ENCODE measurements at places on chromosomes 16 and 17.

DNA sequence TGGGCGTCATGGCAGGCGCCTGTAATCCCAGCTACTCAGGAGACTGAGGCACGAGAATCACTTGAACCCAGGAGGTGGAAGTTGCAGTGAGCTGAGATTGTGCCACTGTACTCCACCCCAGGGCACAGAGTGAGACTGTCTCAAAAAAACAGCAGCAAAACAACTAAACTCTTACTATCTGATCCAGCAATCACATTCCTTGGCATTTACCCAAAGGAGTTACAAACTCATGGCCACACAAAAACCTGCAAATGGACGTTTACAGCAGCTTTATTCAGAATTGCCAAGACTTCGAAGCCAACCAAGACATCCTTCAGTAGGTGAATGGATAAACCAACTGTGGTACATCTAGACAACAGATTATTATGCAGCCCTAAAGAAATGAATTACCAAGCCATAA is 4.0 kb downstream of the SIAH1 start:
- no peak for DNase-seq

DNA sequence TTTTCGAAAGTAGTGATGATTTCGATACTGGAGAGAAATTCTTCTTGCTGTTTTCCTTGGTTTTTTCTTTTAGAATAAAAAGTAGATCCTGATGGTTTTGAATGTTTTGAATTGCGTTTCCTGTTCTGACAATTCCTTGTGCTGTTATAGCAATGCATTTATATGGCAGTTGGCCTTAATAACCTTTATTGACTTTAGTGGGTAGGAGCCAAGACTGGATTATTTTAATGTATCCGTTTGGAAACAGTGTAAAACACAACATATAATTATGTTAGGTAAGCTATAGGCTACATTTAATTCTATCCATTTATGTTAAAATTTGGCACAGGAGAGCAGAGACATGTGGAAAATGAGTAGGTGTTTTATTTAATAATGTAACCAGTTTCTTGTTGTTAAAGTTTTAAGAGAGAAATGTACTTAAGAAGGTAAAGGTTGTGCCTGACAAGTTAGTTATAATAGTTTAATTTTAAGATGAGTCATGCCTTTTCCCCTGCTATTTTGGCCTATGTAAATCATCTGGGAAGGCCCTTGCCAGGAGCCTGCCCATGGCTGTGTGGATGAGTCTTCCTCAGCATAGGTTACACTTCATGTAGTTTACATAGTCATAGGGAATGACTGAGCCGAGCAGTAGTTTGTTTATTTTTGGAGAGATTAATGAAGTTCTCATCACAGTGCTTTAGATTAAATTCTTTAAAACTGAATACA is 189.9 kb downstream of the FTO start:
- DNase-seq, result no peak

DNA sequence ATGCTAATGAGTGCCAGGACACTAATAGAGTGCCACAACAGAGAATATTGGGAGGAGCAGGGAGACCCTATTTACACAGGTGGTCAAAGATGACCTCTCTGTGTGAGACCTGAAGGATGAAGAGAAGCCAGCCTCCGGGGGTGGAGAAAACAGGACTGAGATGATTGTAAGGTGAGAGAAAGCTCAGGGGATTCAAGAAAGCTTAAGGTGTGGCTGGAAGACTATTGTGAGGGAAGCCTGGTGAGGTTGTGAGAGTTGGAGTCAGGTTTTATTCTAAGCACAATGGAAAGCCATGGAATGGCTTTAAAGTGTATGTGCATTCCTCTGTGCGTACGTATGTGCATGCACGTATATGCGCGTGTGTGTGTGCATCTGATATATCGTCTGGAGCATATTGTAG is 10.4 kb upstream of the MARCHF10 start:
- DNase-seq, result no peak

DNA sequence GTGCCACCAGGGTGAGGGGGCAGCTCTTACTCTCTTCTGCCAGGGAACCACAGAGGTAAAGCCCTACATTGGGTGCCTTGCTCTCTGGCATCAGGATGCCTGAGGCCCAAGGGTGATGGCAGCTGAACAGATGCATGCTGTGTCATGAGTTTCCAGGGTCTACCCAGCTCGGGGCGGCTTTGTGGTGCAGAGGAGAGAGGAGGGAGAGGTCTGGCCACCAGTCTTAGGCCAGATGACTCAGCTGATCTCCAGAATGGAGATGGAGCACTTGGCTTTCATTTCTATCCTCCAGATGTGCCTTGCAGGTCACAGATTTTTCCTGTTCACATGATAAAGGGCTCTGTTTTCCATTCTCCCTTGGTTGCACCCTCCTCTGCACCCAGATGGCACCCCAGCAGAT is 23.6 kb upstream of the USP22 start:
- DNase-seq, result no peak

GRCh38 chr17:6506679-6507231 is 49.6 kb downstream of the PITPNM3 start:
- no peak for DNase-seq

DNA sequence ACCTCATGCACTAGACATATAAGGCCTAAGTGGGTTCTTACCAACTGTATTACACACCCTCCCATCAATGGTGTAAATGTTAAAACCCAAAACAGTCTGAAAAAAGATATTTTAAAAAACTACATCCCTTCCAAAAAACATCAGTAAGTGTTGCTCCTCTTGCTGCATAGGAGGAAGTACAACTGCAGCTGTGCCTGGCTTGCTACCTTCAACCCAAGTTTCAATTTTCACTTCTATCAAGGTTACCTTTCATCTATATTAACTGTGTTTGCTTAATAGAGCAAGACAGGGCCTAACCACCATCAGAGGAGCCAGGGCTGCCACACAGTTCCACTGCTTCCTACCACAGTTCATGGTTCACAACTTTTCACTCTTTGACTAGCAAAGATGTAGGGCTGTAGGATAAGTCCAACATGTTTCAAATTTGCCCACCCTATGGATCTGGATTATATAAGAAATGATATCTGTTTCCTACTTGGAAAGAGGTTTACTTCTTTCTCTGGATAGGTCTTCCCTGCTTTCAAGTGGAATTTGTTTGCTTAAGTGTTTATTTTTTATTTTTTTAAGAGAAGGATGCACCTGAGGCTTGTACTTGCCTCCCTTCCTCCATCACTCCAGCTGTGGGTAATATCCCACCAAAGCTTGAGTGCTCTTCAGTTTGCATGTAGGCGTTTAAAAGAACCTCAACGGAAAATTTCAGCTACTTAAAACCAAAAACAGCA is 56.7 kb downstream of the GRB7 start:
- no peak for DNase-seq

DNA sequence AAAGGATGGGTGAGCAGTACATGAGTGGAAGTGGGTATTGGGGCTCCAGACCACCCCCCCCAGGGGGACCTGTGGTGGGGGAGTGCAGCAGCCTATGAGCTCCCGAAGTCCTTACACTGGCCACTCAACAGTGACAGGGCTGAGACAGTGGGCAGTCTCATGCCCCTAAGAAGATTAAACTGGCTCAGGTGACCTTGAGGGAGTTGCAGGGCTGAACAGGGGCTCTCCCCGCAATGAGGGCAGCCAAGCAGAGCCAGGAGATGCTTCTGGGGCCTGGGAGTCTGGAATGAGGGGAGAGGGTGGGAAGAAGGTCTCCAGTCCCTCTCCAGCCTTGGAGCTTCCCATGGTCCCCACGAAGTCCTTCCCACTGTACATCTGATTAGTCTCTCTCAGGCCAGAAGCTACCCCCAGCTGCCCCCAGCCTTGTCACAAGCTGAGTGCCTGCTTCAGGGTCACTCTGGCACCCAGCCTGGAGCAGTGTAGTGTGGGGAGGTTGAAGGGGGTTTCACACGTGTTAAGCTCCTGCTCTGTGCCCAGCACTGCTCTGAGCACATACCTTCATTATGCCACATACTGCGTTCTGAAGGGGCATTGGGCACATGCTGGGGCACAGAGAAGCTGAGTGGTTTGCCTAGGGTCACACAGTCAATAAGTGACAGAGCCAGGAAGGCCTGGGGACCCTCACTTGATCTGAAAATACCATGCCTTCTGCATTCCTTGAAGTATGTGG is 1.0 kb upstream of the CDH16 start:
- DNase-seq, result no peak

GRCh38 chr17:7078711-7079110 is 1.3 kb downstream of the CLEC10A start:
- DNase-seq, result no peak

GRCh38 chr17:75633486-75634375 is 497 bp downstream of the SMIM5 start:
- peak; percentile 94 for DNase-seq

GRCh38 chr17:48840441-48840840 is 9.6 kb downstream of the CALCOCO2 start:
- no peak for DNase-seq

DNA sequence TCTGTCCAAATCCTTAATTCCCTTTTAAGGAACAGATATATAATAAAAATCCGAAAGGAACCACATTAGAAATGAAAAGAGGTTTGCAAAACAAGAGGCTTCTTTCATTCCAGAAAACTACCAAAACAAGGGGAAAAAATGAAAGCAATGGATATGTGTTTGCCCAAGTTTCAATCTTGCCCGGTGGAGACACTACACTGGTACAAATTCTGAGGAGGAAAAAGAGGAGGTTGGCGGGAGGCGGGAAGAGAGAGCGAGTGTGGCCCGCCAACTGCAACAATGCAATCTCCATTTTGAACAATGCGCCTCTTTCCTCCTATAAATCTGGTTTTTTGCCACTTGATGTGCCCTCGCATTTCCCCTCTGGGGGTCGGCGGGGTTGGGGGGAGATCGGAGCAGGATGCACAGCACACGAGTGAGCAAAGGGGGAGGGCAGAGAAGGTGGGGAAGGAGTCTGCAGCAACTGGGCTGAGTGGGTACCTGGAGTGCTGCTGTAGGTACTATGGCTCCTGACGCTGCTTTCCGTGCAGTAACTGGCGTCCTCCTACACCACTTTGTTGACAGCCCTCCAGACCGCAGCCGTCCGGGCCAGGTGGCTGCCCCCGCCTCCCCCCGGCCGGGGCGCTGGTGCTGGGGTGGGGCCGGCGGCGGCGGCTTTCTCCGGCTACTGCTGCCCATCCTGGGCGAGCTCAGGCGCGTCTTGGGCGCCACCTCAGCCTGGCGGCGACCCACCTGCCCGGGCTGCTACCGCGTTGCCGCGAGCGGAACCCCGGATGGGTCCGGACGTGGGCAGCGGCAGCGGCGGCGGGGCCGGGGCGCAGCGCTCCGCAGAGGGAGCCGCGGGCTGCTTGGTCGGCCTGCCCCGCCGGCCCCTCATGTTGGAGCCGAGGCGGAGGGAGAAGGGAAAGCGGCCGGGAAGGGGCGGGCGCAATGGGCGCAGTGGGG is 93.8 kb upstream of the PLEKHM1 start:
- DNase-seq, result peak; percentile 82

DNA sequence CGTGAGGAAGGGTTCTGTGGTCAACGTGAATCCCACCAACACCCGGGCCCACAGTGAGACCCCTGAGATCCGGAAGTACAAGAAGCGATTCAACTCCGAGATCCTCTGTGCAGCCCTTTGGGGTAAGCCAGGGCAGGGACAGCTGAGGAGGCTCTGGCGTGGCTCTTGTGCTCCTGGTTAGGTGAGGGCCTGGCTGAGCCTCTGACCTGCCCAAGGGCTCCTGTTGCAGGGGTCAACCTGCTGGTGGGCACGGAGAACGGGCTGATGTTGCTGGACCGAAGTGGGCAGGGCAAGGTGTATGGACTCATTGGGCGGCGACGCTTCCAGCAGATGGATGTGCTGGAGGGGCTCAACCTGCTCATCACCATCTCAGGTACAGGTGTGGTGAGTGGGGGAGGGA is 4.2 kb upstream of the C17orf107 start:
- DNase-seq, result no peak

DNA sequence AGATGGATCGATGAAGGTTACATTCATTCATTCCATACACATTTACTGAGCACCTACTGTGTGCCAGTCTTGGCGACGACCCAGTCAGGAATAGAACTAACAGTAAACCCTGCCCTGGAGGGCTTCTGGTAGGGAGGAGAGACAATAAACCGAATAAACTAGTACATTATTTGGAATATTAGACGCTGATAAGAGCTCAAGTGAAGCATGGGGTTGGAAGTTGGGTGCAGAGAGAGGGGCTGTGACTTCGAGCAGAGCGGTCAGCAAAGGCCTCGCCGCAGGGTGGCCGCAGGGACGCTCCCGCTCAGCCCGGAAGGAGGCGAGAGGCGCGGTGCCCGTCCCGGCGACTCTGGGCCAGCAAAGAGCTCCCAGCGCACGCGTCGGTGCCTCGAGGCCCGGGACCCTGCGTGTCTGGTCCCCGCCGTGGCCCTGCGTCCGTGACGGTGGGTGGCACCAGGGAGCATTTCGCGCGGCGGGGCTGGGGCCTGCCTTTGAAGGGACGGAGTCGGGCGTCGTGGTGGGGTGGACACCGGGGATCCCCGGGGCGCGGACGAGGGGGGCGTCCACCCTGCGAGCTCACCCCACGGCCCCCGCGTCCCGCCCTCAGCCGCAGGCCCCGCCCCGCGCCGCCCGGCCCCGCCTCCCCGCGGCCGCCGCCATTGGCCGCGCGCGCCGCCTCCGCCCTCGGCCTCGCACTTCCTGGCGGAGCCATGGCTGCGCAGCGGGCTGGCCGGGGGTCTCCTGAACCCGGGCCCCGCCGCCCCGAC is at the start of gene KLHL36:
Gene KLHL36 (plus strand): TSS at position 684 of the 767 bp plus-strand sequence. CDS start 2,357 bp downstream, outside the sequence.
- no peak for DNase-seq

DNA sequence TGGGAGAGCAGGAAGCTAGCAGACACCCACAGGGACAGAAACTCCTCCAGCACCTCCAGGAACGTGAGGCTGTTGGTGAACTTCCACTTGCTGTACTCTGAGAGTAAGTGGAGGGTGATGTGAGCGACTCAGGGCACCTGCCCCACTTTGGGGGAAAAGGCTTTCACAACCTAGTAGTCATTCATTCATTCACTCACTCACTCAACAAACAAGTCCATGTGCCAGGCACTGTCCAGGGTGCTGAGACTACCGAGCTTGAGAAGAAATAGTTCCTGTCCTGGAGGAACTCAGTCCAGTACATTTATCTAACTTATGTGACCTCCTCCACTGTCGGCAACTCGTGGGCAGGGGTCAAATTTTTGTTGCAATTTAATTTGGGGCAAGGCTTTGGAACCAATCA is 26.6 kb downstream of the LGALS9 start:
- no peak for DNase-seq

- DNase-seq, result no peak
These were observed 270.6 kb downstream of the FTO start for GRCh38 chr16:53974484-53975080.

GRCh38 chr16:89409161-89409711 is 81.1 kb downstream of the ANKRD11 start:
- DNase-seq, result no peak

DNA sequence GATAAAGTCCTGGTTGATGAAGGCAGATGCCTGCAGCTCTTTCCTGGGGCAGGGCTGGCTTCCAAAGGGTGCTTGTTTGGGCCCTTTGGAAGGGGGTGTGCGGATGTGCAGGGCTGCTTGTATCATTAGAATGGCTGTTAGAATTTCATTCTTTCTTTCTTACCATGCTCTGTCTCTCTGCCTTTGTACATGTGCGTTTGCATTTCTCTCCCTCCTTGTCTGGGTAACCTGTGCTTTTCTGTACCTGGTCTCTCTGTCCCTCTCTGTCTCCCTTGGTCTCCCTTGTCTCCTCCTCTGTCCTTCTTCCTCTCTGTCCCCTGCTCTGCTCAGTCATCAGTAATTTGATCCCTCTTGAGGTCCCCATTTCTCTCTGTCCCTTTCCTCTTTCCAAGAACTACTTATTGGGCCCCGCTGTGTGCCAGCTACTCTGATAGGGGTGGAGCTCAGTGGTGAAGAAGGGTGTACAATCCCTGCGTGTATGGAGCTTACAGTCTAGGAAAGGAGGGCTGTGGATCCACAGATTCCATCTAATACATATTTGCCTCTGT is 69.3 kb downstream of the PLCG2 start:
- no peak for DNase-seq

Measured in SK-N-DZ (cell line).